IMR-90 (cell line): ENCODE measurements at places on chromosomes 4 and X. TPM values are rescaled to one million over a fixed set of nuclear protein-coding genes. Genes with fewer than 3 reads are reported as not detected.

- H3K4me1 ChIP-seq, result no peaks in the 10 kb centered on the region
- H3K27ac ChIP-seq, result no peak overlapping the region
- no peaks in the 10 kb centered on the region for H3K36me3 ChIP-seq
- no peak for DNase-seq
These were observed 207.8 kb downstream of the ADGRL3 start for GRCh38 chr4:61407642-61408618.

DNA sequence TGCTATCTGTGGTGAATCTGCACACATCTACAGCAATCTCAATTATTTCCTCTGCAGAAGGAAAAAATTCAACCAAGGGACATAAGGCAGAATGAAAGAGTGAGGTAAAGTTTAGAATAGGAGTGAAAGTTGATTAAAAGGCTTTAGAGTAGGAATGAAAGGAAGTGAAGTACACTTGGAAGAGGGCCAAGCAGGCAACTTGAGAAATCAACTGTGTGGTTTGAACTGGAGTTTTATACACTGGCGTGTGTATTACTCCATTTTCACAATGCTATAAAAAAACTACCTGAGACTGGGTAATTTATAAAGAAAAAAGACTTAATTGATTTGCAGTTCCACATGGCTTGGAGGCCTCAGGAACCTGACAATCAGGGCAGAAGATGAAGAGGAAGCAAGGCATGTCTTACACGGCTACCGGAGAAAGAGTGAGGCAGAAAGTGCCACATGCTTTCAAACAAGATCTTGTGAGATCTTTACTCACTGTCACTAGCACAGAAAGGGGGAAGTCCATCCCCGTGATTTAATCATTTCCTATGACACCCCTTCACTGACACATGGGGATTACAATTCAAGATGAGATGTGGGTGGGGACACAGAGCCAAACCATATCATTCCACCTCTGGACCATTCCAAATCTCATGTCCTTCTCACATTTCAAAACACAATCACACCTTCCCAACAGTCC, 234.8 kb downstream of the IL15 start:
- H3K36me3 ChIP-seq, result no peaks in the 10 kb centered on the region
- H3K27me3 ChIP-seq, result no peaks in the 10 kb centered on the region
- H3K4me1 ChIP-seq, result no peaks in the 10 kb centered on the region
- peak; percentile 17 for DNase-seq
- no peak overlapping the region for H3K4me3 ChIP-seq

DNA sequence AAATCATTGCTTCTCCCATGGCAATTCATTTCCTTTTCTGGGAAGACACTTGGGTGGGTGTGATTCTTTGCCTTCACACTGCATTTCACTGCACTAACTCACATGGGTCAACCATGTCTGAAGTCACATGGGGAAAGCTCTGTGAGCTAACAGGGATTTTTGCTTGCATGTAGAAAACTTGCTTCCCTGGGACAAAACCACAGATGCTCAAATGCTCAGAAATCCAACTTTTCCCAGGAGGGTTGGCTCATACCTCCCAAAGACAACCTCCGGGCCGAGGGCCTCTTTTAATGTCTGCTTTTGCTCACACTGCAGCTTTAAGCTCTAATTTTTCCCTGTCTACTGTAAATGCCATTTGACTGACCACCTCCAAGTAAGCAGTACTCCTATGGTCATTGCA, 1695.2 kb downstream of the STIM2 start:
- no peak overlapping the region for H3K27ac ChIP-seq
- no peaks in the 10 kb centered on the region for H3K4me1 ChIP-seq
- H3K4me3 ChIP-seq, result no peak overlapping the region
- H3K36me3 ChIP-seq, result no peaks in the 10 kb centered on the region
- H3K27me3 ChIP-seq, result no peaks in the 10 kb centered on the region

- H3K4me1 ChIP-seq, result no peaks in the 10 kb centered on the region
- peaks cover 5% of the 10 kb centered on the region for H3K27me3 ChIP-seq
- no peak overlapping the region for H3K4me3 ChIP-seq
- no peaks in the 10 kb centered on the region for H3K36me3 ChIP-seq
These were observed 179.7 kb downstream of the STIM2 start for GRCh38 chr4:27040356-27040755.

GRCh38 chr4:1575418-1576303, 108.5 kb downstream of the FAM53A start:
- no peak overlapping the region for H3K4me3 ChIP-seq
- no peaks in the 10 kb centered on the region for H3K36me3 ChIP-seq
- peaks cover 2% of the 10 kb centered on the region; the same call in 1 of the 2 replicates for H3K4me1 ChIP-seq

DNA sequence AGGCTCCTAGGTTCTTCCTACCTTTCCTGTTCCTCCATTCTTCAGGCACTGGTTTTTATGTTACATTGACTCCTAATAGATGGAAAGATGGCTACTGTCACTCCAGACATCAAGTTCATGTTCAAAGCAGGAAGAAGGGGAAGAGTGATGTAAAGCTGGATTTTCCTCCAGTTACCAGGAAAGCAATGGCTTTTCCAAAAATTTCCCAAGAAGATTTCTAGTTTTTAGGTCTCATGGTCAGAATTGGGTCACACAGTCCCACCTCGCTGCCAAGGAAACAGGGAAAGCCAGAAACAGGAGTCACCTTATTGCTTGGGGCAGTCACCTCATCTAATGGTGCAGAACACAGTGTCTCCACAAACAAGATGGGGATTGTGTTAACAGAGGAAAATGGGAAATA, 21.5 kb downstream of the RXFP1 start:
- no peaks in the 10 kb centered on the region for H3K27me3 ChIP-seq
- no peaks in the 10 kb centered on the region for H3K4me1 ChIP-seq
- no peak overlapping the region for H3K27ac ChIP-seq
- H3K4me3 ChIP-seq, result no peak overlapping the region
- no peak for DNase-seq

- DNase-seq, result no peak
- H3K27ac ChIP-seq, result no peak overlapping the region
- H3K36me3 ChIP-seq, result no peaks in the 10 kb centered on the region
These were observed 49.2 kb downstream of the FGFRL1 start for GRCh38 chr4:1060621-1061020.

DNA sequence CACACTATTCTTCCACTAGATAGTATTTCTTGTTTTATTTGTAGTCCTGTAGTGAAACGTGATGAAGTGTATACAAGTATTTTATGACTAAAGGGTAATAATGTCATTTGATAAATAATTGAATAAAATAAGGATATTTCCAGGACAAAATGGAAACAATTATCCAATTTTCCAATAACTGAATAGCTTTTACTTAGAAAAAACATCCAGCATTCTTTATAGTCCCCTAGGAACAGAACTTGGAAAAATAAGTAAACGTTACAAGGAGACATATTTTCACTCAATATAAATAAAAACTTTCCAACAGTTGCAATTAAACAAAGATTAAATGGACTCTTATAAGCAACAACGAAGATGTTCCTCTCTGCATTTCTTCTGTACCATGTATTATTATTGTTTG, 566.0 kb downstream of the TMA16 start:
- H3K4me3 ChIP-seq, result no peak overlapping the region

GRCh38 chr4:184322328-184323025, 104.8 kb upstream of the ENPP6 start:
- no peaks in the 10 kb centered on the region; the same call in 1 of the 2 replicates for H3K4me1 ChIP-seq
- H3K27me3 ChIP-seq, result no peaks in the 10 kb centered on the region
- H3K4me3 ChIP-seq, result no peak overlapping the region
- H3K27ac ChIP-seq, result no peak overlapping the region
- no peaks in the 10 kb centered on the region for H3K36me3 ChIP-seq
- no peak for DNase-seq

DNA sequence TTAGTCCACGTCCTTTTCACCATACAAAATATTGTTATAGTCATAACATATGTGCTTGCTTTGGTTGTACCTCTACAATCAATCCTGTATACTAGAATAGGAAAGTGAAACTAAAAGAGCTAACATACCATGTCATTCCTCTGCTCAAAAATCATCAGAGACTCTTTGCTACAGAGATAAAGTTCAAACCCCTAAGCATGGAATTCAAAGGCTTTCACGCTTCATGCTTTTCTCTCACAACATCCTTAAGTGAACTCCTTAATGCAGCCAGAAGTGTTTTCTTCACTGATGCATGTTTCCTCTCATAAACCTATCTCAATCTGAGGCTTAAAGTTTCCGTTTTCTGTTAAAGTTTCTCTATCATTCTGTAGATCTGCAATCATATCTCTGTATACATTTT, 744.6 kb upstream of the IGFBP7 start:
- DNase-seq, result no peak
- no peaks in the 10 kb centered on the region for H3K36me3 ChIP-seq
- H3K4me1 ChIP-seq, result no peaks in the 10 kb centered on the region
- no peak overlapping the region for H3K4me3 ChIP-seq
- no peaks in the 10 kb centered on the region for H3K27me3 ChIP-seq

DNA sequence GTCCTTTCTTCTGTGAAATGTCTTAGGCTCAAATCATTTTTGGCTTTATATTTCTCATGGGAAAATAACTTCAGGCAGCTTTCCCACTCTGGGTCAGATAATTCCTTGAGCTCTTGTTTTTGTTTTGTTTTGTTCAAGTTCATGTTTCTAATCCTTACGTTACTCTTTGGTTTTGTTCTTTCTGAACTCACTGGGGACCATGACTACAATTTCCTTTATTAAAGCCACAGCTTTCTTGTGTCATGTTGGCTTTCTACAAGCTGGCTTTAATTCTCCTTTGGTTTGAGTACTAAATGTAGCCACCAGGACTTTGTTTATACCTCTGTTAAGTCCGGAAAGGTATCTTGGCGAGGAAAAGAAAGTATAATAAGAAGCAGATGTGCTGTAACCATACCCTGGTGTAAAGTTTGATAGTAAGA, 30.8 kb upstream of the ANXA3 start:
- no peak overlapping the region for H3K27ac ChIP-seq
- no peak overlapping the region for H3K4me3 ChIP-seq
- no peaks in the 10 kb centered on the region for H3K27me3 ChIP-seq
- DNase-seq, result peak; percentile 15

DNA sequence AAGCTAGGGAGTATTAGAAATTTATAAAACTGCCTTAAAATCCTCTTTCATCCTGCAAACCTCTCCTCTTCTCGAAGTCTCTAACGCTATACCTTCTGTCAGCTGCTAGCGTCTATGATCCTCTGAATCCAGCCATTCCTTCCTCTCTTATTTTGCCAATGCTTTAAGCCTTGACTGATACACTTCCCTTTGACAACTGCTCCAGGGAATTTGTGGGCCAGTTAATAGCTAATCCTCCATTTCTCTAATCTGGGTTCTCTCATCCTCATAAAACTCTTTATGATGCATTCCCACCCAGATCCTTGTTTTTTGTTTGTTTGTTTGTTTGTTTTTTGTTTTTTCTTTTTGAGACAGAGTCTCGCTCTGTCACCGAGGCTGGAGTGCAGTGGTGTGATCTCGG, 293.6 kb upstream of the PUDP start:
- H3K27ac ChIP-seq, result no peak overlapping the region
- no peaks in the 10 kb centered on the region for H3K27me3 ChIP-seq
- no peaks in the 10 kb centered on the region for H3K36me3 ChIP-seq
- no peak overlapping the region for H3K4me3 ChIP-seq
- H3K4me1 ChIP-seq, result no peaks in the 10 kb centered on the region

DNA sequence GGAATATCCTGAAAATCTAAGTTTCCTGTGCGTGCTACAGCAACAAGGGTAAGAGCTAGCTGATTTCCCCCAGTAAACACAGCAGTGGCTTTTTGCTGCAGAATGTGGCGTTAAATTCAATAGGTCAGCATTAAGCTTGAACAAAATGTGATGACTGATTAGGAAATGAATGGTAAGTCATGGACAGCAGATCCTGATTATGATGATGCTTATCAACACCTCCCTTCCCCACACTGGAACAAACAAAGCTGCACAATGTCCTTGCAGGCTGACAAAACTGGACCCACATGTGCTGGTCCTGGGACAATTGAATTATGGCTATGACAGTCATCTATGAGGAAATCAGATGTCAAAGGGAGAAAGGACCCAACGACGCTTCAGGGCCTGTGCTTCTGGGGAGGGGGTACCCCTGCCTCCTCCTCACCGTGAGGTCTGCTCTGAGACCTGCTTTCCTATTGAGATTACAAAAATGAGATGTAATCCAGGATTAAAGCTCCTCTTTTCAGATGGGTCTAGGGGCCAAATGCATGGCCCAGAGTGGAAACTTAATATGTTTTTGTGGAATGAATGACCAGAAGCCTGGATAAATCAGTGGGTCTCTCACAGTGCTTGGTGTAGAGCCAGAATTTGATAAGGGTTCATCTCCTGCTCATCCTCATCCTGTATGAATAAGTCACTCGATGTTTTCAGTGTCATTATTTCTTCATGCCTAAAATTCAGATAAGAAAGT, 32.0 kb upstream of the BOD1L1 start:
- no peaks in the 10 kb centered on the region for H3K36me3 ChIP-seq
- H3K27me3 ChIP-seq, result no peaks in the 10 kb centered on the region
- H3K4me3 ChIP-seq, result no peak overlapping the region
- peaks cover 2% of the 10 kb centered on the region; the same call in 1 of the 2 replicates for H3K4me1 ChIP-seq
- no peak for DNase-seq

- H3K27ac ChIP-seq, result no peak overlapping the region
- no peaks in the 10 kb centered on the region for H3K36me3 ChIP-seq
- no peak overlapping the region for H3K4me3 ChIP-seq
- no peak for DNase-seq
These were observed 70.6 kb downstream of the ABLIM2 start for GRCh38 chr4:8087921-8088495.

DNA sequence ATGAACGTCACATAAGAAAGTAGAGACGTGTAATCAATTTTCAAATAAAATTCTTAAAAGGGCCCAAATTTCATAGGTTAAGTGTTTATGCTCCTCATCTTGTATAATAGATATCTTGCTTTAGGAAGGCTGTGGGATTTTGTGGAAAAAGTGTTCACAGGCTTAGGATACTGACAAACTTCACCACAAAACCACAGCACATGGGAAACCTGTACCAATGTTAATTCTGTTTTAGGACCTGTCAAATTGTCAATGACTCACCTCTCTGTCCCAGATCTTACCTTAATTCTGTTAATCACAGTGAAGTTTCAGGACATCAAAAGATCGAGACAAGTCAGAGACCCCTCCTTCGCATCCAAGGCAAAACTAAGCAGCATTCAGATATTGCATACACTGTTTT, 24.2 kb downstream of the FGFBP1 start:
- no peaks in the 10 kb centered on the region for H3K27me3 ChIP-seq
- H3K27ac ChIP-seq, result no peak overlapping the region
- no peak overlapping the region for H3K4me3 ChIP-seq

Gene PABPC5
- total RNA-seq, result 0.90 and 1.7 TPM in 2 replicates

Gene COL25A1
- under 0.01 TPM in 2 replicates for total RNA-seq

Gene FABP2
- total RNA-seq, result not detected in 2 replicates

Gene KLHL13
- total RNA-seq, result 12.5 and 13.6 TPM in 2 replicates

Gene CT83
- total RNA-seq, result not detected in 2 replicates

Gene HSFX1
- total RNA-seq, result under 0.01 and 0.18 TPM in 2 replicates

Gene SLC10A4
- total RNA-seq, result not detected in 2 replicates

Gene PDCL2
- not detected in 2 replicates for total RNA-seq

Gene GPR173
- total RNA-seq, result 0.90 and 1.1 TPM in 2 replicates

Gene SOX3
- not detected in 2 replicates for total RNA-seq
